Activated CD4-positive, alpha-beta T cell treated with anti-CD3 and anti-CD28 coated beads, Interleukin-2, amount 50 U/mL, for 16 hours (primary cell): ENCODE measurements at places on chromosomes 4 and X.

DNA sequence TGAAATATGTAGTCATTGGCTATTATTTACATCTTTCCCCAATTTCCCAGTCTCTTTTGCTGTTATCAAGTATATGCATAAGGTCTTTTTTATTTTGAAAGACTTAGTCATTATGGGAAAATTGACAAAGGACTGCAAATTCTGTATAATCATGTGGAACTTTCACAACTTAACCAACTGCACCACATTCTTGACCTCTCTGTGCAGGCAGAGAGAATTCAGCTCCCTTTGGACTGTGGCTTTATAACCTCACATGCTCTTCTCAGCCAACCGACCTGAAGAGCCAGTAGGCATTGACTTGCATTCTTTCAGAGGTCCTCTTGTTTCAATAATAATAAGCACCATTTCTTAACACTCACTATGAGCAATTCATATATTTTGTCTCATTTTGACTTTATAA, 66.9 kb downstream of the ANXA3 start:
- no peak for DNase-seq

DNA sequence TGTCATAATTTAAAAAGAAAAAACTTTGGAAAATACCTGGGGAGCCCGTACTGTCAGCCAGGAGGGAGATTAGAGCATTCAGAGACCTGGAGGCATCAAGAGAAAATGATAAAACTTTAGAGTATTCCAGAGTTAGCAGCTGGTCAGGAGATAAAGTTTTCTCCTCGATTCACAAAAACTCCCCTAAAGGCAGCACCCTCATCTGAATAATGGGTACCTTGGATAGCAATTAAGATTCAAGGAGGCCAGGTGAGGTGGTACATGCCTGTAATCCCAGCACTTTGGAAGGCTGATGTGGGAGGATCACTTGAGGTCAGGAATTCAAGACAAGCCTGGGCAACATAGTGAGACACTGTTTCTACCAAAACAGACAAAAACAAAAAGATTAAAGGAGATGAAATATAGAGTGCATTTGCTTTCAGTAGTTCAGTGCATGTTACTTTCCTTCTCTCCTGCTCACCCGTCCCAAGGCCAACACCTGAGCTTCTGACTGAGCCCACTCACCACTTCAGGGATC, 18.6 kb upstream of the RAB40A start:
- no peak for DNase-seq

GRCh38 chr4:158285429-158286216, 75.3 kb downstream of the TMEM144 start:
- no peak for DNase-seq

DNA sequence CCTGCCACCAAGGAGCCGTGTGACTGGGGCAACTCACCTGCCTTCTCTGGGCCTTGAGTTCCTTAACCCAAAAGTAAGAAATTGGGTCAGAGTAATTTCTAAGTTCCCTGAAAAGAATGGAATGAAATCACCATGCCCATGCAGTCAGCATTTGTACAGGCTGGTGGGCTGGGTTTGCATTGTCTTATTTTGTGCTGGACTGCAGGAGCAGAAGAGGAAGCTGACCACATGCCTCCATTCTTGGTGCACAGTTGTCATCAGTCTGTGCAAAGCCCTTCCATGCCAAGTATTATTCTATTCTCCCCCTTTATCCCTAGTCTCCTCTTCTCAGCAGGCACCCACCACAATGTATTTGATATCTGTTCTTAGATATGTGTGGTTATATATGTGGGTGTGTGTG, 56.3 kb downstream of the FHDC1 start:
- no peak for DNase-seq

DNA sequence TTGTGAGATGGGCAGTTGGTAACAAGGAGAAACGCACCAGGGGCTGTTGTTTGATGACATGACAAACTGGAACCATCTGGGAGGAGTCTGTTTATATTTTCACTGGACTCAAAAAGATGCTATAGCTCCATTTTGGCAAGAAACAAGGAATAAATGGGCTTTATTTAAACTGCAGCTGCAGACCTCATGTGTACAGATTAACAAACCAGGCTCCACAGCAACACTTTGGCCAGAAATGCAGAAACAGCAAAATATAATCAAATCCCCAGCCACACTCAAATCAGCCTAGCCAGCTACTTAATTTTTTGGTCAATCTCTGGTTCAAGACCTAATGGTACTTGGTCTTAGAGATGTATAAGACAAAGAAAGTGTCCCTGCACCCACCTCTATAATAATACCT, 52.7 kb downstream of the ASB9 start:
- no peak for DNase-seq

DNA sequence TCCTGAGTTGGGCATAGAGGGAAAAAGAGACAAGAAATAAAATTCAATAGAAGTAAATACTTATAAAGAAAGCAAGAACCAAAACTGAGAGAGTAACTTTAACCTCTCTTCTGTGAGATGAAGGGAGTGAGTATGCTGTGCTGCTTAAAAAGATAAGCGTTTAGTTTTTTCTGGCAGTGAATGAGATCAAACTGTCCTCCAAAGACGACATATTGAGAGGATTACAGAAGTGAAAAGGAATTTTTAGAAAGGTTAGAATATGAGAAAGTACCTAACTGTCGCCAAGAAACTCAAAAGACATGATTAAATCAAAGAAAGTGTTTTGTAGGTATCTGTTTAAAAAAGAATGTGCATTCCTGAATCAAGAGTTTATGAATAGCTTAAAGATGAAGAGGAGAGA, 16.0 kb downstream of the GAB1 start:
- no peak for DNase-seq

- no peak for DNase-seq
These were observed 174.7 kb downstream of the GC start for GRCh38 chr4:71609167-71609566.

DNA sequence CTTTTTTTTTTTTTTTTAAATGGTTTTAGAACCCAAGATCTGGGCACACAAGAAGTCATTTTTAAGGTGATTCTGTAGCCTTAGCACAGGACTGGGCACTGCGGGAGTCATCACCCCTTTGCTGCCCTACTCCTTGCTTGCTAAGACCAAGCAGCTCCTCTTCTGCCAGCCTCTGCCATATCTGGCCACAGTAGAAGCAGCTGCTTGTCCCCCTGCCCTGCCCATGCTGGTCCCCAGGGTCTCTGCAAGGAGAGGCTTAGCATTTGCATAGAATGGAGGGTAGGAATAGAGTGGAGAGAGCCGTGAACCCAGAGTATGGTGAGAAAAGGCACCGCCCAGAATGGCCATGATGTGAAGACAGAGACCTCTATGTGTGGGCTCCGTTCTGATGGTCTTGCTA, 109.3 kb downstream of the ADRA2C start:
- DNase-seq, result no peak

DNA sequence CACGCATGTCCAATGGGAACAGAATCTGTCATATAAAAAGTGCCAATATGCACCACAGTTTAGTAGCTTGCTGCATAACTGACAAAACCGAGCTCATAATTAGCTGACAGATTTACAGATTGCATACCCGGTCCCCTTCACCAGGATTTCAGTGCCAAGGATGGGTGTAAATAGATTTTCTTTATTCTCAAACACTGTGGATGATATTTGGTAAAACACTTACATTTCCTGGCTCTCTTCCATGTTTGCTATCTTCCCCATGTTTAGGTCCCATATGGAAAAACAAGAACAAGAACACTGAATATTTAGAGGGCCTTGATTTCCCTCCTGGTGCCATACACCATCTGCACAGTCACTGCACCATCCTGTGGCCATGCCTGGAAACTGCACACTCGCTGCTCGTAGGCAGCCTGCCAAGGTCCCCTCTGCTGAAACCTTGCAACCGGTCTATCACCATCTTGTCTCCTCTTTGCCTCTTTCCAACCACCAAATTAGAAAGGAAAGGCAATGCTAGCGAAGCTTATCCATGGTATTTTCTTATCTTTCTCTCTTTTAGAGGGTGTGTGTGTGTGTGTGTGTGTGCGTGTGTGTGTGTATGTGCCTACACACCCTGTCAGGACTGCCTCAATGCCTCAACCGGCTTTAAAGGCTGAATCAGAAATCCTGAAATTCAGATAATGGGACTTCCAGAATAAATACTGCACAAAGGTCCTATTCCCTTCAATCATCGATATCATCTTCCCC, 124.2 kb upstream of the MBNL3 start:
- DNase-seq, result peak; percentile 39

- no peak for DNase-seq
These were observed 108.8 kb downstream of the HHIP start for GRCh38 chr4:144754562-144755410.

- peak; percentile 79 for DNase-seq
These were observed at the start of gene TNIP2 for GRCh38 chr4:2755821-2756690. Gene TNIP2, minus strand, starts transcription at chr4:2756336. Its CDS starts 47 bp downstream, at chr4:2756289.

- no peak for DNase-seq
These were observed 83.7 kb downstream of the NAT8L start for GRCh38 chr4:2142630-2143427.

GRCh38 chr4:37517326-37517725, 168.8 kb downstream of the RELL1 start:
- DNase-seq, result no peak

DNA sequence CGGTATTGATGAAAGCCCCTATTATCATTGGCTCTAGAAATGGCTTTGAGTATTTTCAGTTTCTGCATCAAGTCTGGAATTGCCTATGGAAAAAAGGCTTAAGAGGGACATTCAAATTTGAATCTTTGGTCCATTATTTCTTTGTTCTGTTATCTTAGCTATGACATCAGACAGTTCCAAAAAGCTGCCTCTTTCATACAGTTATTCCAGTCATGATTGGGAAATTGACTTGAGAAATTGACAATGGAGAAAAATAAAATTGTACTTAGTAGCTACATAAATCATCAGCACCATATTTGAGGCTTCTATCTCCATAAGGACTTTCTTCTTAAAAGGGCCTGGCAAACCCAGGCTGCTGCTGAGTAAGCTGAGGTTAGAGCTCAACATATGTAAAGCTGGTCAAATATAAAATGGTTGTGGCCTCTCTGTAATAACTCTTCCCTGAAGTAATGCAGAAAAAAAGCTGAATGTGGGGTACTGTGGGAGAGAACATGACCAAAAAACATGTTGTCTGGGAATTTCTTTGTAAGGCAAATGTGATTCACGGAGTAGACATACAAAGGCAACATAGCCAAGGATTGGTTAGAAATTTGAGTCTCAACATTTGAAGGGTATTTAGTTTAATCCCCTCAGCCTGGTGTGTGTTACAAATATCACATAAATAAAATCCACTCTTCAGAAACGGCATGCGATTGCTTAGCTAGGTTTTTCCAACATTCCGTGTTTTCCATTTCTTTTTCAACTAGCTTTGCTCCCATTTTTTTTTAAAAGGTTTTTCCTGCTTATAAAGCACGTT, 100.9 kb downstream of the LNX1 start:
- DNase-seq, result no peak

DNA sequence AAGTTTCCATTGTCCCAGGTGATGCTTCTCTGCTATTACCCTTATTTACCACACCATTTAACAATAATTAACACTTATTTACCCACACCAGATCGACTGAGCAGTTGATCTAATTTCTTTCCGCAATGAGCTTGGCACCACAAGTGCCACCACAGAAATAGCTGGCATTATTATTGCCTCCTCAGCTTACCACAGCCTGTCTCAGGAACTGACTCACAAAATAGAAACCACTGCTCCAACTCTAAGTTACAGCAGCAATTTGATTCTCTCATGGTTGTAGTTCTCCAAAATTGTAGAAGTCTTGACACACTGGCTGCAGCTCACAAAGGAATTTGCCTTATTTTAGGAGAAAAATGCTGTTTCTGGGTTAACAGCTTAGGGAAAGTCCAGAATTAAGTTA, 22.5 kb downstream of the ZNF721 start:
- peak; percentile 36 for DNase-seq

DNA sequence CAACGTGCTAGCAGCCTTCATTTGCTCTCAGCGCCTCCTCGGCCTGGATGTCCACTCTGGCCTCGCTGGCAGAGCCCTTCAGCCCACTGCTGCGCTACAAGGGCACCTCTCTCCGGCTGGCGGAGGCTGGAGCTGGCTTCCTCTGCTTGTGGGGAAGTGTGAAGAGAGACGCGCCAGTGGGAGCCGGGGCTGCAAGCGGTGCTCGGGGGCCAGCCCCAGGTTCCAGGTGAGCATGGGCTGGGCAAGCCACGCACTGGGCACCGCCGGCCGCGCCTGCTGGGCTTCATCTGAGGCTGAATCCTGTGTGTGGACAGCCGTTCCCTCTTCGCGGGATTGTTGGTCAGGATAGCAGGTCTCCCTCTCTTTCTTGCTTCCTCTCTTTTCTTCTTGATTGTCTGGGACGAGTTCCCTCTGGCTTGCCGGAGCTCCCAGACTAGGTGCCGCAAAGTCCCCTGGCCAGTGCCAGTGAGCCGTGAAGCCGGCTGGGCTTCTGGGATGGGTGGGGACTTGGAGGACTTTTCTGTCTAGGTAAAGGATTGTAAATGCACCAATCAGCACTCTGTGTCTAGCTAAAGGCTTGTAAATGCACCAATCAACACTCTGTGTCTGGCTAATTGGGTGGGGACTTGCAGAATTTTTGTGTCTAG, 165.0 kb downstream of the HEPH start:
- no peak for DNase-seq

DNA sequence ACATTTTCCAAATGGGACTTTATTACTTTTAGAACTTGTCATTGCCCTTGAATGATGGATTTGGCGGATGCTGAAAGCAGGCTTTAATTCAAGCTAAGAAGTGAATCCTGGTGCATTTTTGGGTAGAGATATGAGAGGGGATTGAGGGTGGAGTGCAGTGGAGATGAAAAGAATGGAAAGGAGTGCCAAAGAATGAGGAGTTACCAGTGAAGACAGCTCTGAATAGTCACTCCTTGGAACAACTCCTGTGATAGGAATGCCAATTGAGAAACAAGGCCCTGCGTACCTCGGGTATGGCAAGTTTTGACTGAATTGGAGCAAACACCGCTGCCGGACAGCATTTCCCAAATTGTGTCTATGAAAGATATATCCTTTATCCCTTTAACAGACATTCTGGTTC, 36.5 kb upstream of the ETNPPL start:
- no peak for DNase-seq
